Calu3 (cell line): ENCODE measurements at places on chromosomes 12 and 14. TPM values are rescaled to one million over a fixed set of nuclear protein-coding genes. Genes with fewer than 3 reads are reported as not detected.

The TMEM63C gene
- 1.1 and 2.1 TPM in 2 replicates for total RNA-seq

The DPPA3 gene
- total RNA-seq = not detected in 2 replicates

The CACNA2D4 gene
- total RNA-seq = 0.80 and 0.86 TPM in 2 replicates

The TSPAN19 gene
- not detected in 2 replicates for total RNA-seq

The RTL1 gene
- total RNA-seq = 0.12 and 0.24 TPM in 2 replicates

The PIWIL1 gene
- total RNA-seq = not detected in 2 replicates

DNA sequence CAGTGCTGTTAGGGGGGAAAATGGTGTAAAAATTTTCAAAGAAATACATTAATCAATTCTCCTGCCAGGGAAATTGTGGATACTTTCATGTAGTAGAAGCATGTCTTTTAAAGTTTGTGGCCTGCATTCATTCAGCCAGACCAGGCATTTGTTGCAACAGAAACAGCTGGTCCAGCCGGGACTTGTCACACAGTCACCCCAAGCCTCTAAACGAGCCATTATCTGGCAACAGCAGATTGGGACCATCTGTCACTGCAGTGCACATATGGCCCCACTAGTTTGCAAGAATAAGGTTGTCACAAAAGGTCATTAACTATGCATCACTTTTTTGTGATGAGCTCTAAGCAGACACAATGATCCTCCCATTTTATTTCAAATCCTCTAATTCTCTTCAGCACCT is 193.9 kb downstream of the PHLDA1 start:
- no peak for DNase-seq

- no peak for DNase-seq
Measured at GRCh38 chr14:20427231-20428009, 8.5 kb downstream of the KLHL33 start.

DNA sequence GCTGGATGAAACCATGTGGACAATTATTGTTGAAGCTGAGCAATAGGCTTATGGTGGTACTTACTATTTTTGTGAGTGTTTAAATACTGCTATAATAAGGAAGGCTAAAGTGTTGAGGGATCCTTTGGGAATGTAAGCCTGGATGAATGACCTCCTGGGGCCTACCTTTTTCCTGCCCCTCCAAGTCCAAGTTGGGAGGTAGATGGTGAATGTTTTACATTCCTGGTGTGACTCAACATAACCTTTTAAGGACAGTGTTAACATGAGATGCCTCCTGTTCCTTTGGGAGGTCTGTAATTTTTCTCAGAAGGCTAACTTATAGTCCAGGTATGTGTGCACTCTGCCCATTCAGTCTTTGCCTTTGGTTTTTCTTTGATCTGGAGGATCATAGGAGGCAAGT is 315.9 kb downstream of the NRXN3 start:
- no peak for DNase-seq

- DNase-seq = no peak
Measured at GRCh38 chr12:57187222-57188089, 29.1 kb upstream of the NXPH4 start.

- DNase-seq = peak; percentile 51
Measured at GRCh38 chr12:108305520-108305919, 33.6 kb downstream of the CMKLR1 start.

GRCh38 chr12:87809916-87810315 is 219.3 kb downstream of the C12orf50 start:
- DNase-seq = no peak

DNA sequence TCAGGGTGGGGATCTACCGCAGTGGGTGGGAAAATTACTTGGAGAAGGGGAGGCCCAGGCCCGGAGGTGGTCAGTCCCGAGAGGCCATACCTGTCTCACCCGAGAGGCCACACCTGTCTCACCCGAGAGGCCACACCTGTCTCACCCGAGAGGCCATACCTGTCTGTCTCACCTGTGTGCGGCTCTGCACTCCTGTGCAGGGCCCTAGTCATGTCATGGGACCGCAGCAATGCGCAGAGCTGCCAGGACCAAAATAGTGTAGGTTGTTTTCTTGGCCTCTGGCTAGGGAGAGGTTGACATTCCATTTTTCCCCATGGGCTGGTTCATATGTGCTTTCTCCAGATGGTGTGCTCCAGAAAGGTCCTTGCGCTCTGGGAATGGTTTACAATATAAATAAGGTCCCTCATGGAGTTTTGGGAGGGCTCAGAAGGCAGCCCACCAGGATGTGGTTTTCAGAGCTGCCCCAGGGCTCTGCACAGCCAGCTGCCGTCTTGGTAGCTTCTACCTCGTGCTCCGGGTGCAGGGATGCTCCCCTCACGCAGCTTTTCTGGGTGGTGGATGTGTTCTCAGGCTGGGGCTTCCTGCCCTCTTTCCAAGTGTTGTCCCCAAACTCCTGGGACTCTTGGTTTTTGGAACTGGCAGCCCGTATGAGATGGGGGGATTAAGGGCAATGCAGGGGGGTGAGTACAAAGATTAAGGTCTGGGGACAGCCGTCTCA is 58.2 kb downstream of the CACNA1C start:
- DNase-seq = no peak

DNA sequence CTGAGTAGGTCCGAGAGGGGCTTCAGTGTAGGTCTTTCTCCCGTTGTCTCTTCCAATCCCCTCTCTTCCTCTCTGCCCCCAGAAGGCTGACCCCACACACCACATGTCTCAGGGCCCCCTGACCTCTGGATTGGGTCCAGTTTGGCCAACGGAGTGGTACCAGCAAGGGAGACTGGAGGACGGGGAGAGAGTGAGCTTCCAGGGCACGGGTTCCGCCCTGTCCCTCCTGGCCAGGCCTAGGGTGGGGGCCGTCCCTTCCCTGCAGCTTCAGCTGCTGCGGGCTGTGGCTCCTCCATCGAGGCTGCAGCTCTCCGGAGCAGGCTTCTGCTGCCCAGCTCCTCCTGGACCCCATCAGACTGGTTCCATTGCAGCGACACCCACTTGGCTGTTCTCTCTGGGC is 17.4 kb downstream of the FZD10 start:
- DNase-seq = no peak

DNA sequence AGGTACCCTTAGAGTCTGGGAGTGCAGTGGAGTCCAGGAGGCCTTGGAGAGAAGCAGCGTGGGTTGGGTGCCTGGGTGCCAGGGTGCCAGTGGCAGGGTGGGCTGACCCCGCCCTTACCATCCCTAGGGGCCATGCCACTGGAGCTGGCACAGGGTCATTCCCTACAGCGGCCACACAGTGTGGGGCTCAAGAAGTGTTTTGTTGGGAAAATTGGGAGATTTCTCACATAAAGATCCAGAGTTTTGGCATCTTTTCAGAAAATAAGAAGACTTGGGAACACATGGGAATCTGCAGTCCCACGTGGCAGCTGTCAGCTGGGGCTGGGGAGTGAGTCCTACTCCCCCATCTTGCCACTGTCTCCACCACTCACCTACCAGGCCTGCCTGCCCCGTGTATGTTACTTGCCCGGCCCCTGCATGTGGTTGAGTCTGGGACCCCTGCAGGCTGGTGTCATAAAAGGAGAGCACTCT is 4.2 kb downstream of the VASH1 start:
- DNase-seq = no peak

GRCh38 chr14:56115976-56116893 is 2.0 kb upstream of the PELI2 start:
- no peak for DNase-seq

- no peak for DNase-seq
Measured at GRCh38 chr12:71218616-71219015, 60.8 kb upstream of the TSPAN8 start.

GRCh38 chr14:49703965-49704364 is 11.0 kb downstream of the KLHDC1 start:
- DNase-seq = no peak

DNA sequence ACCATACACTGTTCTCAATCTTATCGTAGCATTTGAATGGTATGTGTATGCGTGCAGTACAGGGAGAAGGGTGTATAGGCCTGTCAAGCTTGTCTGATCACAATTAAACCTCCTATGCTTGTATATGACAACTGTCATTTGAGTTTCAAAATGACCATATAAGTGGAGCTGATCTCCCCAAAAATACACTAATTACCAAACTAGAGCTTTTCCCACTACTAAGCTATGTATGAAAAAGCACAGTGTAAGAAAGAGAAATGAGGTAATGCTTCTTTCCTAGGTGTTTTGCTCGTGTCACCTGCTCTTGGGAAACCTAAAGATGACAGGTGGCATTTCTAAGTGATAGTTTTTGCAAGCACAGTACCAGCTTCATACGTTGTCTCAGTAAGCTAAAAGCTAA is 1.1 kb upstream of the STK38L start:
- DNase-seq = no peak

DNA sequence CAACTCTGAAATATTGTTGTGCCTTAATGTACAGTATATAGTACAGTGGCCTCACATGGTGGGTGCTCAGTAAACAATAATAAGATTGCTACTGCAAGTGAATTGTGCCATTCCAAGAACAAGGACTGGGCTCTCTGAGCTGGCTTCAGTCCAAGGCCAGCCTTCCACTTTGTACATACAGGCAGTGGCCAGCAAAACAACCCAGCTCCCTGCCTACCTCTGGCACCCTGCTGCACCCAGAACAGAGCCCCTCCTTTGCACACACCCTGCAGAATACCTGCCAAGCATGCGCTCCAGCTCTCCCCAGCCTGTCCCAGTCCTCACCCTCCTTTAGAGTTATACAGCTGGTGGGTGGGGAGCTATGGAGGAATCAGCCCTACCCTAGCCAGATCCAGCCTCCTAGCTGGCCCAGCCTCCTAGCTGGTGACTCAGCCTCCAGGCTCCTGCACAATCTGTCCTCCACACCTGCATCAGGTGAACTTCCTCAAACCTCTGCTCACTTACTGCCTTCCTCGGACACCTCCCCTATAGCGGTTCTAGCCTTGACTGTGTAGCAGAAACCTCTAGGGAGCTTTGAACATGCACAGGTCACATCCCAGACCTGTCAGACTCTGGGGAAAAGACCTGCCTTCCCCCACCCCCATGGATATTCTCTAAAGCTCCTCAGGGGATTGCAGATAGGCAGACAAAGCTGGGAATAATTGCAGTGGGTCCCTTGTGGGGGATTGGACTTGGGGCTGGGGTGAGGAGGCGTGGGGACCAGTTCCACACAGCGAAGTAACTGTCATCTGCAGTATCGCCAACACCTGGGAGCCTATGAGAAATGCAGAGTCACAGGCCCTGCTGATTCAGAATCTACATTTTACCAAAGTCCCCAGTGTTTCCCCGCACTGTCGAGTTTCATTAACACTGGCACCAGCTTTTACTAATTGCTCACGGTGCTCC is 17.9 kb downstream of the ZDHHC22 start:
- peak; percentile 84 for DNase-seq

DNA sequence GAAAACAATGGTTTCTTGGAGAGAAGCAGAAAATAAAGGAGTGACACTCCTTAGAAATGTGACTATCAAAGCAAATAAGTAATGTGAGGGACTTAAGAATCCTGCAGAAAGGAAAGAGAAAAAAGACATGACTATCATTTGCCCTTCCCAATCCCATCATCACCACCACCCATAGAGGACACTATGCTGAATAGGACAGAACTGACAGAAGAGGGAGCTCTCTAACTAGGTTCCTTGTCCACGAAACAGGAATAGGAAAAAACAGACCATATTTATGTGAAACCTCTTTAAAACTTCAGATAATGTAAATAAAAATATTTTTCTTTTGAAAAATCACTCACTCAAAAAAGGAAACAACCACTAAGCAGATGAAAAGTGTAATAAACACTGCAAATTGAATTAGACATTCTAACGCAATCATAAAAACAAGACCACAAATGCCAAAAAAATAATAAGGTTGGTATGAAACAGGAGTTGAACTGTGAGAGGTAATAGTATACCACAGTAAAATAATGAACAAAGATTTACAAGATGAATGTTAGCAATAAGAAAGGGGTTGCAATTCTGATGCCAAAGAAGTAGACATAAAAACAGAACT is 24.1 kb downstream of the KLRD1 start:
- peak; percentile 28 for DNase-seq

DNA sequence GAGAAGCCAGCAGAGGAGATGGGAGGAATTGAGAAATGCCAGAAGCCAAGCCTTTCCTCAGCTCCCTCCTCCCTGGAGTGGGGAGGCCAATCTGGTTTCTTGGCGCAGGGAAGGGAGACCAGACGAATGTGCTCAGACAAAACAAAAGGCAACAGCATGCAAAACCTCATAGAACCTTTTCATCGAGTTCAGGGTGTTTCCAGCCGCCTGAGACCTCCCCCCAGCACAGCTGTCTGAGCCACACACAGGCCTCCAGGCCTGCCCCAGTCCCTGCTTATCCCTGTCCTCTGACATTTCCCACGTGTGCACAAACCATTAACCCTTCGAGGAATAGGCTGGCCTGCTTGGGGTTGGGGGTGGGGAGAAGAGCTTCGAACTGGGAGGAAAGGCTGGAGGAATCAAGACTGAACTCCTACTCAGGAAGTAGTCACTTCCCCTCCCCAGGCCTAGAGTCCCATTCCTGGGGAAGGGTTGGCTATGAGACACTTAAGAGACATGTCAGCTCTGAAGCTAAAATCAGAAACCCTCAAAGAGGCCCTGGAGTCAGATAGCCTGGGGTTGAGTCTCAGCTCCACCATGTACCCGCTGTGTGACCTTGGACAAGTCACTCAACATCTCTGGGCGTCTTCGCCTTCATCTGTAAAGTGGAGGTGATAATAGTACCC is 10.7 kb downstream of the TBX3 start:
- no peak for DNase-seq

DNA sequence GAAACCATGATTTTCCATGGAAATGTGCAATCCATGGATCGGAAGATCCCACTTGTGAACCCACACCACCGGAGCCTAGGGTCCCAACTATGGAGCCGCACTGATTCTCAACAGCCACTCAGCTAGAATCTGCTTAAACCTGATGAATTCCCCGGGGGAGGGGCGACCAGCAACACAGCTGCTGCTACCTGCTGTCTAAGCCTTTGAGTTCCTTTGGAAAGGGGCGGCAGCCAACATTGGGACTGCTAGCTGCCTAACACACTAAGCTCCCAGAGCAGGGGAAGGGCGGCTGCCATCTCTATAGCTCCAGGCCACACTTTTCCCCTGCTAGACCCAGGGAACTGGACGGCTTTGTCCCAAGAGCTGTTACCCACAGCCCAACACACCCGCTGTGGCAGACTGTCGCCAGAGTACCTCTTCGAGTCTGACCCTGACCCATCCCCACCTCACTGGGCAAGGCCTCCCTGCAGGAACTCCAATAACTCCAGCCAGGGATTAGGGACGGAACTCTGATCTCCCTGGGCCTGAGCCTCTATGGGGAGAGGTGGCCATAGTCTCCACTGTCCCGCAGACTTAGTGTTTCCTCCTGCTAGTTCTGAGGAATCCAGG is 205.8 kb upstream of the SLC16A7 start:
- no peak for DNase-seq

- no peak for DNase-seq
Measured at GRCh38 chr14:68589447-68590200, 203.2 kb downstream of the ZFP36L1 start.
